ENCODE measurements at places on chromosomes 1 and 21.
A peak's percentile ranks its signal among the peaks of the same experiment; 100 is the strongest.

GRCh38 chr1:67646145-67647035 is 38.6 kb upstream of the GADD45A start:
- DNase-seq = no peak

- DNase-seq = no peak
Observed at GRCh38 chr1:63322114-63322943, at the start of gene FOXD3. FOXD3 (plus strand) TSS chr1:63322567; CDS start chr1:63323059, 492 bp downstream.

DNA sequence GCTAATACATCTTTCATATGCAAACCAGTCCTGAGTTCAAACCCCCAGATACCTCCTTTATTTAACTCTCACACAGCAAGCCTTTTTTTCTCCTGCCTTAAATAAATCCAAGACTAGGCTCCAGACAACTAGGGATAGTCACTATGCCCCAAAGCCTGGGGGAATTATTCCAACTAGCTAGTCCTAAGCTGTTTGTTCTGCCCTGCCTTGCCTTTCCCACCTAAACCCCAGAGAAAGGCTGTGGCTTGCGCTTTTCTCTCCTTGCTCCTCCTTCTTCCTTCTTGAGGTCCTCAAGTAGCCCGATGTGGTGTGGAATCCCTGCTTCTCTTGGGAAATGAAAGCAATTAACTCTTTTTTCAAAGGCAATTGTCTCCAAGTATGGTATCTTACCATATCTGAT is 31.8 kb downstream of the C1orf87 start:
- DNase-seq = no peak

DNA sequence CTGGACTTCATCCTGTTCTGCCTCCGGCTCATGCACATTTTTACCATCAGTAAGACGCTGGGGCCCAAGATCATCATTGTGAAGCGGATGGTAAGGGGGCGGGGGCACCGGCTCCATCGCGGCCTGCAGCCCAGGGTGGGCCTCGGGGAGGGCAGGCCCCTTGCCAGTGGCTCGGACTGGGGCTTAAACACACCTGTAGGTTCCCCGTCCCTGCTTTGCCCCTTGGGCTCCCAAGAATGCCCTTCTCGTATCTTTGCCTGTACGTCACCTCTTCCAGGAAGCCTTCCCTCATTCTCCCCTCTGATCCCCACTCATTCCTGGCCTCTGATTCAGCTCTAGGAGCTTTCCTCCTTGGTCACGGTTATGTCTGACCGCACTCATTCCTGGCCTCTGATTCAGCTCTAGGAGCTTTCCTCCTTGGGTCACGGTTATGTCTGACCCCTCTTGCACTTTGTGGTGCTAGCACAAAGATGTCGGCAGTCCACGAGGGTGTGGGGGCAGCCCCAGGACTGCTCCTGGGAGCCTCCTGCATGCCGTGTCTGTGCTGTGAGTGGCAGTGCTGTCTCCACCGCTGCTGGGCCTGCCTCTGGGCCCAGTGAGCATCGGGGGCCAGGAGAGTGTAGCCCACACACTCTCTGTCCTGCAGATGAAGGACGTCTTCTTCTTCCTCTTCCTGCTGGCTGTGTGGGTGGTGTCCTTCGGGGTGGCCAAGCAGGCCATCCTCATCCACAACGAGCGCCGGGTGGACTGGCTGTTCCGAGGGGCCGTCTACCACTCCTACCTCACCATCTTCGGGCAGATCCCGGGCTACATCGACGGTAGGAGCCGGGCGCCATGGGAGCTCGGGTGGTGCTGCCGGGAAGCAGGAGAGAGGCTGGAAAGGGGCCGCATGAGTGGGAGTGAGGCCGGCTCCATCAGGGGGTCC is 49.1 kb upstream of the LRRC3 start:
- DNase-seq = peak; percentile 70

- no peak for DNase-seq
Observed at GRCh38 chr1:12339396-12339795, 109.6 kb downstream of the VPS13D start.

DNA sequence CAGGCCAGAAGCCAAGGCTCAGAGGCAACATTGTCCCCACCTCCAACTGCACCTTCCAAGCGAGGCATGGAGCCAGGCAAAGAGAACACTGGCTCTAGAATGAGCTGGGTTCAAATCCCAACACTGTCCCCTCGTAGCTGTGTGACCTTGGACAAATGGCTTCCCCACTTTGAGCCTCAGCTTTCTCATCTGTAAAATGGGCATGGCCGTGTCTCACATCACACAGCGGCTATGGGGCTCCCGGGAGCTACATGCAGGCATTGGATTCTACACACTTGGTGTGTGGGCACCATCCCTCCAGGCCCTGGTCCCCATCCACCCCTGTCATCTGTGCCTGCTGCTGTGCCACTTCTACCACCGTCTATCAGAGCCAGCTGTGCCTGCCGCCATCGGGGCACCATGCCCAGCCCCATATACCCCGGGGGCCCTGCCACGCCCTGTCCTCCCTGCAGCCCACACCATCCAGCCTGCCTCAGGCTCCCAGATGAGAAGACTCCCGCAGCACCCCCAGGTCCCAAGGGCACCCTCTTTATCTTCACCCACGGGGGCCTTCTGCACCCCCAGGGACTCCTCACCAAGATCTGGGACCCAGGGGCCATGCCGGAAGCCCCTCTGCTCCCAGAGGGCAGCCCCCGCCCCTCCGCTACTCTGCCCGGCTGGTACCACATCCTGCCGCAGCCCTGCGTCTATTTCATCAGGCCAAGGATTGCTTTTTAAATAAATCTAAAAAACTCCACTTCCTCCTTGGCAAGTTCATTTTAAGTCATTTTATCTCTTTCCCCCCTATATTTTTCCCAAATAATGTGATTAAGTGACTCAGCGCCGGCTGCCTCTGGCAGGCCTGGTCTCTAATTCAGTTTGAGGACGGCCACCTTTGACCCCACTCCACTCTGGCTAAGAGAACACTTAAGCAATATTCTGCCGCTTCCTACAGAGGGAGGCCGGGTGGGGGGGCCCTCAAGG is 107.8 kb upstream of the TARDBP start:
- DNase-seq = peak; percentile 2

GRCh38 chr1:157112186-157112867 is 12.7 kb upstream of the ETV3L start:
- DNase-seq = no peak

DNA sequence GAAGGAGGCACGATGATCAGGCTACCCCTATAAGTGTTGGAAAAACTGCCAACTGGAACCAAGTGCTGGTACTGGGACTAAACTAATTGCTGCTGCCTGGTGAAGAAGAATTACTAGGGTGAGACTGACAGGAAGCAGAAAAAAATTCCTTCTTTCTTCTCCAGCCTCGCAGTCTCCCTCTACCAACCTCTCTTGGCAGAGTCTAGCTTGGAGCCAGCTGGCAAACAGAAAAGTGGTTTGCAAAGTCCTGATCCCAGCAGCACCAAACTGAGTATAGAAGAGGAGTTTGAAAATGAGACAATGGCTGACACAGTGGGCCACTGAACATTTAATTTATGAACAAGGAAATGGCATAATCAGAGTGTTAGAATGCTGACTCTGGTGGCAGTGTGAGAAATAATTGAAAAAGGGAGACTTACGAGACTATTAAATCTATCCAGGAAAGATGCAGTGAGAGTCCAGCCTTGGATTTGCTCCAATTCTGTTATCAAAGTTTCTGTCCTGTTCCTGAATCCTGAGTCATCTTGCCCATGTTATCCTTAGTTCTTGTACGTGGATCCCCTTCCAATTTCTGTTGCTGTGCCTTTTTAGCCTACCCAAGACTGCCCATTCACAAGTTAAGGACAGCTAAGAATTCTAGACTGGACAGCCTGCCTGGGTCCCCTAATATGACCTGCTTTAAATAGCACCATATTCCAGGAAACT is 23.7 kb upstream of the DISP1 start:
- DNase-seq = no peak

- DNase-seq = no peak
Observed at GRCh38 chr1:65421351-65422025, 1.0 kb downstream of the LEPR start.

DNA sequence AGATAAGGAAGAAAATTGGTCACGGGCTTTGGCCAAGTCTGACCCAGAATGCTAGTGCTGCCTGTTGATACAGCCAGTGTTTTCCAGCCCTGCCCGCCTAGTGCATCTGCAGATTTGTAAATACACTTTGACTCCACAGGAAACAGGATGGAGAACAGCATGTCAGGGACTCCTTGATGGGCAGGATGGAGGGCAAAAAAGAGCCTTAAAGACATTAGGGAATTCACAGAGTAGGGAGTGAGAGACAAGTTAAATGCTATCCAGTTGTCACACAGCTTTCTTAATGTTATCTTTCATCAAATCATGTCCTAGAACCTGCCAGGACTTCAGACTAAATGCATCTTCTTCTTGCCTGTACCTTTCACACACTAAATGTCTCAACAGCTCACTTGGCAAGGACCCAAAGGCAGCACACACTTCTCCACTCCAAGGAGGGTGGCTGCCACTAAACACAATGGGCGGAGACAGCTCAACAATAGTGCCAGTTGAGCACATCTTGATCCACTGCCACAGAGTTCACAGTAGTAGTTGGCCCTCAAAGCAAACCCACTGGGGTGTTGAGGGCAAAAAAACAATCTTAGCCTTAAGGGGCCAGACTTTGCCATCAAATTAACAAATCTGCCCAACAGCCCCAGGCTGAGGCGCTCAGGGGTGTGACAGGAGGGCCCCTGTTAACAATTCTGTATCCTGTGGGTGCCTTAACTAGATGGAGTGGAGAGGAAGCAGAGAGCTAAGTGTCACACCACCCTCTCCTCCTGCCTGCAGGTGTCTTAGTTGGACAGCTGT is 2.7 kb downstream of the HIVEP3 start:
- DNase-seq = no peak

GRCh38 chr1:74468982-74469603 is 43.3 kb downstream of the LRRC53 start:
- peak; percentile 21 for DNase-seq

GRCh38 chr21:34803782-34804370 is 135.1 kb downstream of the CLIC6 start:
- DNase-seq = no peak

- no peak for DNase-seq
Observed at GRCh38 chr1:201375169-201375568, 2.3 kb downstream of the TNNT2 start.

DNA sequence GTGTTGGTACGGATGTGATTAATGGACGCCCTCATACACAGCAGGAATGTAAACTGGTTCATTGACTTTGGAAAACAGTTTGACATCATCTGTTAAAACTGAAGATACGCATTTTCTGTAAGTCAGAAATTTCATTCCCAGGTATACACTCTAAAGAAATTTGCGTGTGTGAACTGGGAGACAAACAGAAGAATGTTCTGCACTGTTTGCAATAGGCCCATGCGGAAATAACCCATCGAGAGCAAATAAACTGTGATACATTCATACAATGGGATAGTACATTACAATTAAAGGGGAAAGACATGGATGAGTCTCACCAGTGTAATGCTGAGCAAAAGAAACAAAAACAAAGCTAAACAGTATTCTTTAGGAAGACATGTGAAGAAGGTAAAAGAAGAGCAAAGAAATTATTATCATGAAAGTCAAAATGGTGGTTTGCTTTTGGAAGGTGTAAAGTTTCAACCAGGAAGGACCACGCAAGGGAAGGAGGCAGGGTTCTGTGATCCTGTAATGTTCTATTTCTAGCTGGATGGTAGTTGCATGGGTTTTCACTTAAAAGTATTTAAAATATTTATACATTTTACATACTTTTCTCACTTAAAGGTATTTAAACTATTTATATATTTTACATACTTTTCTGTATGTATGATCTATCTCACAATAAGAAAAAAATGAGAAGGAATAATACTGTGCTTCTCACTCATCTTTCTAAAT is 30.3 kb downstream of the INTS7 start:
- DNase-seq = no peak

- DNase-seq = no peak
Observed at GRCh38 chr1:11523261-11523660, 44.3 kb downstream of the DISP3 start.

DNA sequence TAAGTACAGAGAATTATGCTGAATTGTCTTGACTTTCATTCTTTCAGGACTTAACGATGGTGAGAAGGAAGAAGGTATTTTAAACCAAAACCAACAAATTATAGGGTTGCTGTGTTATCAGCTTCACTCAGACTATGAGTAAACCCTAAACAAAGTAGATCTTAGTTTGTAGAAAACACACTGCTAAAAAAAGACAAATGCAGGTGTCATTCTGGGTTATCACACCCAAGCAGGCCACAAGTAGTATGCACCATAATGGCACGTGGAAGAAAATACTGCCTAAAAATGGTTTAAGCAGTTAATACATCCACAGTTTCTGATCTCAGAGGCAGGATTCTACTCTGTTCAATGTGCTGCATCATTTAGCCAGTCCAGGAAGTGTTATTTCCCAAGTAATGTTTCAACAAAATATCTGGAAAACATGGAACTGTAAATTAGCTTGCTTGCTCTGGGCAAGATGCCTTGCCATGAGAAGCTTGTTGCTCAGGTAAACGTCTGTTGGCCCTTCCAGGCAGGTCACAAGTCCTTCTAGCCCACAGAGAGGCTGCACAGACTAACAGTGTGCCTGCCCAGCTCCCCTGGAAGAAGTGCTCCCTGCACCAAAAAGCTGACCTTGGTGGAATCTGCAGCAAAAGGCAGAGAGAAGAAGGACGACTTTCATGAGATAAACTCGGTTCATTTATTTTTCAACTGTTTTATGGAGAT is 4.1 kb downstream of the DIPK1A start:
- DNase-seq = no peak

DNA sequence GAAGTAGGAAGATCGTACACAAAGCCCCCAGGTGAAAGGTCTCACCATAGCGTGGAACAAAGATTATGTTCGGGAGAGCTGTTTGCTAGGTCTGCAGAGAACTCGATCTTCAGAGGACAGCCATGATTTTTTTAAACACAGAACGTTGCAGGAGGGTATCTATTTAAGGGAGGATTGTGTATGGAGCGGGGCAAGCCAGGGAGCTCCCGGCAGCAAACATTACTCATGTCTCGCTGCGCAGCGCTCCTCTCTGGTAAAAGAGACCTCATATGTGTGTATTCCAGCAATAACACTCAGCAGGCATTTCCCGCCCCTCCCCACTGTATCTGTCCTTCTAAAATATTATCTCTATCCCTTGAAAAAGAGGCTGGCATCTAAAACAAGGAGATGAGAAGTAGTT is 2.7 kb downstream of the GLIS1 start:
- no peak for DNase-seq

GRCh38 chr1:232456714-232457113 is 173.2 kb downstream of the SIPA1L2 start:
- no peak for DNase-seq
